Brain microvascular endothelial cell (primary cell): ENCODE measurements at places on chromosomes 2 and 18.

GRCh38 chr18:59900222-59901128 lies 679 bp downstream of the PMAIP1 start:
- peak; percentile 81 for DNase-seq

DNA sequence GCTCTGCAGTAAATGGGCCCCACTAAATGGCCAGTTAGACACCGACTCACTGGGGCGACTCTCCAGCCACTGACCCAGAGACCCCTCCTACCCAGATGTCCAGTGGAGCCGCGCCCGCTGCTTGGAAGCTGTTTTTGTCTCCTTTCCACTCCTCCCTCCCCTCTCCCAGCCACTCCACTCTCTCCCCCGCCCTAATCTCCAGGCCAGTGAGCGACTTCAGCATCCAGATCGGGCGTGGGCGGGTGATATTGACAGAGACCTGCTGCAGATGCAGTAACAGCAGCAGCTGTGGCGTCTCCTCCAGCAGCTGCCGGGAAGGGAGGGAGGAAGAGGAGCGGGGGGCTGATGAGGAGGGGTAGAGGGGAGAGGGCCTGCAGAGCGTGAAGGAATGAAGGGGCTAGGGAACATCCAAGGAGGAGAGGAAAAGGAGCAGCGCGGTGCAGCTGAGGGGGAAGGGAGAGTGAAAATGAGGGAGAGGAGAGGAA lies at the start of gene SCN7A:
Gene SCN7A (minus strand): TSS at position 110 of the 485 bp plus-strand sequence. CDS start 16,553 bp downstream, outside the sequence.
- peak; percentile 53 for DNase-seq

DNA sequence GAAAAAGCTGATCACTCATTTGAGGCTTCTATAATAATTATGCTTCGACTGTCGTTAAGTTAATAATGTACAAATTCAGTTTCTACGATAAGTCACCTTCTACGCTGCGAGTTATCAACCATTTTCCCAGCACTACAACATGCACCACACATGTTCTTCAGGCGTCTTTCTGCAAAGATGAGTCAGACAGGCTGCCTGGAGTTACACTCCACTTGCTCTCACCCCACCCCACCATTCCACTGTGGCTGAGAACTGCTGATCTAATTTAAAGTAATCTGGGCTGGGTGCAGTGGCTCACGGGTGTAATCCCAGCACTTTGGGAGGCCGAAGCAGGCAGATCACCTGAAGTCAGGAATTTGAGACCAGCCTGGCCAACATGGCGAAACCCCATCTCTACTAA lies 218.6 kb downstream of the DYM start:
- DNase-seq, result peak; percentile 78

DNA sequence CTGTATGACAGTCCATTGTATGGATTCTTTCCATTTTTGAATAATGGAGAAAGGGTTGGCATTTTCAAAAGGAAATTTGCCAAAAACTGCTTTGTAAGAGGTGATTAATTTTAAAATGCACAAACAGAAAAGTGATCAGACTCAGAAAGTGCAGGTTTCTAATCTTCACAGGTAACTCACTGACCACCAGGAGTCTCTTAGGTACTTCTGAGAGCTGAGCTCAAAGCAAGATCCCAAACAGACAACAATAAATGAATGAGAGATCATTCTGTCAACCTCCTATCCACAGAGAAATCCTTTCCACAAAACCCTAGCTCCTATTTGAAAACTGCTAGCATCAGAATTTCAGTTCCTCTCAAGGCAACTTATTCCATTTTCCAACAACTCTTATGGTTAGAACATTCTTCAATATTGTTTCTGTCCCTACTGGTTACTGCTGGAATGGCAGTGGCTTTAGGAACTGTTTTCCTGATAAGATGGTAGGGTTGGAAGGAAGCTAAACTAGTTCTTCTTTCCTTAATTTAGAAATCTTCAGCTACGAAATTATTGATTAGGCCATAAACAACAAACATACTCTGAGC lies 20.6 kb upstream of the HAAO start:
- peak; percentile 45 for DNase-seq

GRCh38 chr18:35291166-35291565 lies 1.1 kb upstream of the ZSCAN30 start:
- DNase-seq, result no peak

GRCh38 chr2:176325732-176326131 lies 56.5 kb downstream of the MTX2 start:
- DNase-seq, result no peak

DNA sequence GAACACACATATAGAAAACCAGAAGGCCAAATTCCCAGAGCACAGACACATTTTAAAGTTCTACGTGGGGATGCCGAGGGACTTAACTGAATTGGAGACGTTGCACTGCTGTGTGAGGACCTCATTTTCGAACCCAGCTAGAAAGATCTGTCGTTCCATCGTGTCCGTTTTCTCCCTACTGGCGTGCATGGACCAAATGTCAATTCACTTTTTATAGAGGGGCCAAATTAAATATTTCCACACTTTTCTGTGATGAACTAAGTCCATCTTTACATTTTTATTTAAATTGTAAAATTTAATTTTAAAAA lies 692 bp upstream of the TSHZ1 start:
- no peak for DNase-seq

DNA sequence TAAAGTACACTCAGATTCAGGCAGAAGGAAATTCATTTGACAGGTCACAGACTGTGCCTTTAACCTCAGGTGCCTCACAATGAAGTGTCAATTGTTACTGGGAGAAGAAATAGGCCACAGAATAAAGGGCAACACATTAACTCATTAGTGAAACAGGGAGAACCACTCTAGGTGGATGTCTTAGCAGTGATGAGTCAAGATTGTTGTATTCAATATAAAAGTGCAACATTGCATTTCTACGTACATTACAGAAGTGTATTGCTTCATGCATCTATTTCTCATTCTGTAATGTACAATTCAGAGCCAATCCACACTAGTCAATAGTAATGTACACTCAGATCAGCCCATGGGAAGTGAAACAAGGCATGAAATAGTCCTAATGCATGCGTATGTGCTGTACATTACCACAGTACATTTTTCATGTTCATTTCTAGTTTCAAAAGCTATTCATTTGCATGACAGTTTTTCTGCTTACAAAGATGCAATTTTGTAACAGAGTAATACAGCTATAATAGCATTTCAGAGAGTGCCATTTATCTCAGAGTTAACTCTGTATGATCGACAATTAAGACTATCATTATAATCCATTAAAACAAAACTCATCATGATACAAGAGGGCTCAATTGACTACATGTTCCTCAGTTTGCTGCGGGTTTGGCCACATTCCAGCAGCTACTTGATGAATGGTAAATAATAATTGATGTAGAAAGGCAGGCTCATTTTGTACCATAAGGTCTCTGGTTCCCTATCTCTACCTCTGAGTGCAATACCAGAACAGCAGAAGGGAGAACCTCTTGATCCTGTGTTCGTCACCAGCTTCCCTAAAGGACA lies 12.2 kb upstream of the ARL5A start:
- no peak for DNase-seq

- DNase-seq, result no peak
Observed at GRCh38 chr18:48037481-48038271, 107.2 kb upstream of the SMAD2 start.

DNA sequence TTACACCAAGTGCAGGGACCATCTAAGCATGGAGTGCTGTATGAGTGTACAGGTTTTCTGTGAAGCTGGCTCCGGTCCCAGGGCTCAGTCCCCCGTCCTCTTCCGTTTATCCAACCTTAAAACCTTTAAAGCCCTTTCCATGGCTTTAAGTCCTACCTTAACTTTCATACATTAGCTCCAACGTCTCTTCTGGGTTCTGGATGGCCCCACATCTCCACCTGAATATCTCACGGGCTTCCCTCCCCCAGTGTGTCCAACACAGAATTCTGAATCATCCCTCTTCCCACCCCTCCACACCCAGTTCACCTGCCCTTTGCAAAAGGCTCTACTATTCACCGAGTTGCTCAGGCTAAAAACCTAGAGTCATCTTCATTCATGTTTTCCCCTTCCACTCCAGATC lies 12.8 kb downstream of the ARHGAP25 start:
- DNase-seq, result no peak
